ENCODE measurements at places on chromosomes 6 and 20. TPM values are rescaled to one million over a fixed set of nuclear protein-coding genes. Genes with fewer than 3 reads are reported as not detected.

GRCh38 chr6:135379647-135380046 is 117.9 kb downstream of the AHI1 start:
- no peaks in the 10 kb centered on the region for H3K4me1 ChIP-seq
- H3K4me3 ChIP-seq: no peak overlapping the region
- H3K27ac ChIP-seq: no peak overlapping the region
- no peaks in the 10 kb centered on the region for H3K27me3 ChIP-seq

GRCh38 chr20:5751856-5752255 is 1.7 kb downstream of the SHLD1 start:
- H3K27ac ChIP-seq: no peak overlapping the region
- no peak for DNase-seq
- H3K36me3 ChIP-seq: no peaks in the 10 kb centered on the region

- no peaks in the 10 kb centered on the region for H3K4me1 ChIP-seq
- peaks cover 5% of the 10 kb centered on the region for H3K27me3 ChIP-seq
- no peak overlapping the region for H3K4me3 ChIP-seq
- DNase-seq: no peak
- H3K36me3 ChIP-seq: no peaks in the 10 kb centered on the region
- no peak overlapping the region for H3K27ac ChIP-seq
Measured at GRCh38 chr20:52684905-52685304, 287.3 kb upstream of the TSHZ2 start.

DNA sequence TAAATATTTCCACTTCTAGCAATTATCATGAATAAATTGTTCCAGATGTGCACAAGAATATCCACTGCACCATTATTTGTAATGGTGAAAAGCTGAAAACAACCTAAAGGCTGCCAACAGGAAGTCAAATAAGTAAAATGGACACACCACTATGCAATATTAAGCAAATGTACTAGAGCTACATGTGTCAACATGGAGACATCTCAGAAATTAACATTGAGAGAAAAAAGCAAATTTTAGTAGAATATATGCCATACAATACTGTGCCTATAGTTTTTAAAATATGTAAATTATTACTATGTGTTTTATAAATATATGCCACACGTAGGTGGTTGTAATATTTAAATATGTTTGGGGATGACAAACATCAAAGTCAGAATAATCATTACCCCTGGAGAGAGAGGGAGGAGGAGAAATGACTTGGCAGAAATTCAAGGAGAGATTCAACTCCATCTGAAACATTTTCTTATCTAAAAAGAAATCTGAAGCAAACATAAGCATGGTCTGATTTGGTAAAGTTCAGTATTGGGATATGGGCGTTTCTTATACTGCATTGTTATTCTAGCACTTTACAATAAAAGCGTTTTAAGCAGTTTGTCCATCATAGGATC is 475.5 kb downstream of the QKI start:
- H3K27me3 ChIP-seq: no peaks in the 10 kb centered on the region
- H3K4me3 ChIP-seq: no peak overlapping the region
- H3K4me1 ChIP-seq: no peaks in the 10 kb centered on the region
- DNase-seq: no peak
- H3K27ac ChIP-seq: no peak overlapping the region

GRCh38 chr6:136547336-136547735 is 2.9 kb downstream of the MAP7 start:
- no peak overlapping the region for H3K27ac ChIP-seq
- no peaks in the 10 kb centered on the region for H3K27me3 ChIP-seq
- H3K4me1 ChIP-seq: peaks cover 23% of the 10 kb centered on the region
- DNase-seq: peak; percentile 65
- no peak overlapping the region for H3K4me3 ChIP-seq
- no peaks in the 10 kb centered on the region for H3K36me3 ChIP-seq

DNA sequence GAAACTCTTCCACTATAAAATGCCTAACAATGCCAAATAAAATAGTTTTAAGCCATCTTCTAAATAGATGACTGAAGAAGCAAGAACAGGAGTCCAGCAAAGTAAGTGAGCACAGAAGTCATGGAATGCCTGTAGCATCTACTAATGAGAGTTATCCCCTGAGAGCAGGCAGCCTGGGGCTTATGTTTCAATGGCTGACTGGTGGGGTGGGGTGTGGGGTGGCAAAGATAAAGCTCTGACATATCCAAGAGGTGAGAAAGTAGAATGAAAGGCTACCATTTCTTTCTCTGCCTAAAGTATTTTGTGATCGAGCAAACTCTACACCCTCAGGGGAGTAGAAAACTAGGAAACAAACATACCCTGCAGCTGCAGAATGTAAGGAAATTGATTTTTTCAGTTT is 348.8 kb downstream of the TFAP2B start:
- DNase-seq: no peak
- no peaks in the 10 kb centered on the region for H3K36me3 ChIP-seq
- no peak overlapping the region for H3K27ac ChIP-seq
- no peaks in the 10 kb centered on the region for H3K27me3 ChIP-seq
- H3K4me1 ChIP-seq: peaks cover 6% of the 10 kb centered on the region
- H3K4me3 ChIP-seq: no peak overlapping the region

- no peaks in the 10 kb centered on the region for H3K36me3 ChIP-seq
- no peak for DNase-seq
- no peaks in the 10 kb centered on the region for H3K4me1 ChIP-seq
- H3K27me3 ChIP-seq: no peaks in the 10 kb centered on the region
- H3K27ac ChIP-seq: no peak overlapping the region
- no peak overlapping the region for H3K4me3 ChIP-seq
Measured at GRCh38 chr20:59809630-59810448, 123.6 kb downstream of the SYCP2 start.

GRCh38 chr20:33910529-33911327 is 83.0 kb upstream of the RALY start:
- H3K27me3 ChIP-seq: no peaks in the 10 kb centered on the region
- no peak for DNase-seq
- H3K36me3 ChIP-seq: no peaks in the 10 kb centered on the region
- no peak overlapping the region for H3K4me3 ChIP-seq
- 0 out of 2 replicates have a peak, but pooled peaks cover 4% of the 10 kb centered on the region for H3K4me1 ChIP-seq

DNA sequence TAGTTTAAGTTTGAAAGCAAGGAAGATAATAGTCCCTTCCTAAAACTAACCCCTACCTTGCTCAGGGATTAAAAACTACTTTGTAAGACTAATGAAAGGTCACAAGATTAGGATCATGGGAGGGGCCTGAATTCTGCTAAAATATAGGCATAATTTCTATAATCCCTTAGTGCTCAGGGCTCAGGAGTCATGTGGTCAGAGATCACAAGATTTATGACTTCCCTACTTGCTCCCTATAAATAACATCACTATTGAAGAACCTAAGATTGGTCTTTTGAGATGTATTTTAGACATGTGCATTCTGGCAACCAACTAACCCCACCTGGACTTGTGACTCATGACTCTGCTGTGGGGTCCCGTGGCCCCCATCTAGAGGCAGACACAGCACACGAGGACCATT is 81.1 kb downstream of the STMND1 start:
- H3K36me3 ChIP-seq: peaks cover 3% of the 10 kb centered on the region
- no peaks in the 10 kb centered on the region for H3K27me3 ChIP-seq
- DNase-seq: no peak

DNA sequence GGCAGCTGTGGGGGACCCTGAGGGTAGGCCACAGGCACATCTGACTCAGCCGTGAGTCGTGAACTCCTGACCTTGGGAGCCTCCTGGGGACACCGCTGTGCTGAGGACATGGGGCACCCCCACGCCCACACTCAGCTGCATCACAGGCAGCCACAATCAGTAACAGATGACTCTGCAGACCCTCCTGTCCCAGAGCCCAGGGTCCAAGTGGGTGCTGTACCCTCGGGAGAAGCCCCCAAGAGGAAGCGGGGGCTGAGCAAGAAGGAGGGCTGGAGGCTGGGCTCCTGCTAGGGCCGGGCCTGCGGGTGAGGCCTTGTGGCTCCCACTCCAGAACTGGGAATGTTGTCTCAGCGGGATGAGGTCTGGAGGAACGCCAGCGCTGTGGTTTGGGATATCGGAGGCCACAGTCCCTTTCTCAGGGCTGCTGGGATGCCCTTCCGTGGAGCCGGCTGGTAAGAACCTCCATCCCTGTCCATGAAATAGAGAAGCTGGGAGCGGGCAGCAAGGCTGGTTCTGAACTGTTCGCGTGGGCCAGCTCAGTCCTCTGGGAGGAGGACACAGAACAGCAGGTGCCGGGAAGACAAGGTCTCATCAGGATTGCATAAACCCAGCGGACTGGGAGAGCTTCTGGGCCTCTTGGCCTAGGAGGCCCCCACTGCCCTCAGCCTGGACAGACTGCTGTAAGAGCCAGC is 3.1 kb upstream of the LAMA5 start:
- peak overlapping the region; percentile 55 for H3K4me3 ChIP-seq
- no peaks in the 10 kb centered on the region for H3K36me3 ChIP-seq
- peak overlapping the region; percentile 58 for H3K27ac ChIP-seq
- peak; percentile 91 for DNase-seq
- no peaks in the 10 kb centered on the region for H3K27me3 ChIP-seq

- no peaks in the 10 kb centered on the region for H3K36me3 ChIP-seq
- H3K27ac ChIP-seq: no peak overlapping the region
- H3K27me3 ChIP-seq: no peaks in the 10 kb centered on the region
- no peak overlapping the region for H3K4me3 ChIP-seq
Measured at GRCh38 chr6:37555040-37555781, 55.5 kb upstream of the CCDC167 start.

GRCh38 chr6:37984578-37984977 is 165.1 kb downstream of the ZFAND3 start:
- no peak overlapping the region for H3K27ac ChIP-seq
- no peaks in the 10 kb centered on the region for H3K36me3 ChIP-seq
- no peaks in the 10 kb centered on the region for H3K27me3 ChIP-seq
- H3K4me1 ChIP-seq: peaks cover 8% of the 10 kb centered on the region
- no peak overlapping the region for H3K4me3 ChIP-seq
- DNase-seq: no peak

GRCh38 chr6:15574486-15574885 is 88.3 kb downstream of the DTNBP1 start:
- H3K27me3 ChIP-seq: no peaks in the 10 kb centered on the region
- no peak overlapping the region for H3K4me3 ChIP-seq
- no peaks in the 10 kb centered on the region for H3K36me3 ChIP-seq
- DNase-seq: no peak

GRCh38 chr20:38919683-38920082 is 6.5 kb upstream of the FAM83D start:
- H3K4me1 ChIP-seq: peaks cover 11% of the 10 kb centered on the region
- H3K4me3 ChIP-seq: no peak overlapping the region
- no peak for DNase-seq
- no peaks in the 10 kb centered on the region for H3K36me3 ChIP-seq
- H3K27ac ChIP-seq: no peak overlapping the region
- peaks cover 28% of the 10 kb centered on the region for H3K27me3 ChIP-seq

DNA sequence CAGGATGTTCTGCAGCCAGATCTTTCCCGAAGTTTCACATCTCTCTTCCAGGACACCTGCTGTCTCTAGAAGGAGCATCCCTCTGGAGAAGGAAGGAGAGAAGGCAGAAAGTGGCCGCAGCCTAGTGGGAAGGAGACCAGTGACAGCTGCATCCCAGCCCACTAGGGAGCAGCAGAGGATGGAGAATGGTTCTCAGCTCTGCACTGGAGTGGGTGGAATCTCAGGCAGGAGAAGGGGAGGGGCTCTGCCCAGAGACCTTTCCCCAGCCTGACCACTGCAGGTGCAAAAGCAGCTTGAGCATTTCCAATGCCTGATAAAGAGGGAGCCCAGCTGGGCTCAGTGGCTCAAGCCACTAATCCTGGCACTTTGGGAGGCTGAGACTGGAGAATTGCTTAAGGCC is 32.3 kb downstream of the NCR2 start:
- no peak overlapping the region for H3K4me3 ChIP-seq
- DNase-seq: peak; percentile 77
- no peaks in the 10 kb centered on the region for H3K36me3 ChIP-seq
- peaks cover 53% of the 10 kb centered on the region for H3K27me3 ChIP-seq
- no peak overlapping the region for H3K27ac ChIP-seq

- peaks cover 19% of the 10 kb centered on the region for H3K4me1 ChIP-seq
- no peak overlapping the region for H3K4me3 ChIP-seq
- peak overlapping the region; percentile 96 for H3K27ac ChIP-seq
- H3K36me3 ChIP-seq: no peaks in the 10 kb centered on the region
Measured at GRCh38 chr6:161128680-161129196, 137.2 kb downstream of the MAP3K4 start.

DNA sequence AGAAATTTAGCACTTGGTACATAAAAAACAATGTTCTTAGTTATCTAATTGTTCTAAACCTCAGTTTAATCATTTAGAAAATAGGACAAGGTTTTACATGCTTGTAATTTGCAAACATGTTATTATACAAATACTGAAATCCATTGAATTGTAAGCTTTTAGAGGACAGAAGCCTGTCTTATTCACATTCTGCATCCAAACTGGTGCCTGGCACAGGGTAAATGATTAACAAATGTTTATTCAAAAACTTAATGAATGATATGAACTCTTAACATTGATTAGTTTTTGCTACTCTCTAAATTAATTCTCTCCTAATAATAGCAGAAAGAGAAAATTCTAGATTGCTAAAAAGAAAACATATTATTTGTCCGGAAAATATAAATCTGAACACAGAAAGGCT is 58.4 kb upstream of the MCM9 start:
- DNase-seq: no peak
- H3K4me1 ChIP-seq: no peaks in the 10 kb centered on the region
- H3K36me3 ChIP-seq: no peaks in the 10 kb centered on the region
- no peaks in the 10 kb centered on the region for H3K27me3 ChIP-seq

DNA sequence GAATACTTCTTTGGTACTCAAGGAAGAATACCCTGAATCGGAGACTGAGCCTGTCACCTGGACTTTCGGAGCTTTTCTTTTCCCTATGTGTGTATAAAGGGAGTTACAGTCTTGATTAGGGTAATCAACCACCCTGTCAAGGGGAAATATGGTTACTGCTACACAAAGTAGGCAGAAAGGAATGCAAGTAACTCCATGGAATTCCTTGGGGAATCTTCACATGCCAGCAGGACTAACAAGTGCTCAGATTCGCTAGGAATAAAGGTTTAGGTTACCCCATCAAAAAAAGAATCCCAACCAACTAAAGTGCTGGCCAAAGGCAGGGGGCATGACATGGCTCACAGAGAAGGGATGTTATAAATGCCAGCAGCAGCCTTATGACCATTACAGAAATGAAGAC is 10.4 kb downstream of the KCNS1 start:
- peaks cover 28% of the 10 kb centered on the region for H3K4me1 ChIP-seq
- DNase-seq: no peak
- H3K36me3 ChIP-seq: no peaks in the 10 kb centered on the region
- no peaks in the 10 kb centered on the region for H3K27me3 ChIP-seq
- H3K4me3 ChIP-seq: no peak overlapping the region

DNA sequence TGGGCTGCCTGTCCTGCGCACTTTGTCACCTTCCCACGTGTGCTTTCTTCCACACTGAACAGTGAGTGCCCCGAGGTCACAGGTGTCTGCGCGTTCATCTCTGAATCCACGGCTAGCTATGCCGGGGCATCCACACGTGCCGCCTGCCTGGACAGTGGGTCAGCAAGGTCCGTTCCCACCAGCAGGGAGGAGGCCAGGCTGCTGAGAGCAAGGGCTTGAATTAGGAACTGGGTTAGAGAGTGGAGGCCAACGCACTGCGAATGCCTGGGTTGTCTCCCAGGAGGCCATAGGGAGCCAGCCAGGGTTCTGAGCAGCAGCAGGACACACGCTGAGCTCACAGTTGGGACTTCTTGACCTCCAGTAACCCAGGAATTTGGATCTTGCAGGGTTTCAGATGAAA is 248.1 kb downstream of the TAF4 start:
- no peak overlapping the region for H3K4me3 ChIP-seq
- peaks cover 96% of the 10 kb centered on the region for H3K27me3 ChIP-seq
- H3K36me3 ChIP-seq: no peaks in the 10 kb centered on the region
- DNase-seq: no peak
- H3K27ac ChIP-seq: no peak overlapping the region
- H3K4me1 ChIP-seq: no peaks in the 10 kb centered on the region

The RIPK1 gene
- total RNA-seq: 14.5 TPM

The TSBP1 gene
- not detected for total RNA-seq

The C6orf163 gene
- 0.62 TPM for total RNA-seq

The BHLHE23 gene
- not detected for total RNA-seq

Data from PC-3 (cell line).